Activated CD4-positive, alpha-beta T cell treated with anti-CD3 and anti-CD28 coated beads, Interleukin-2, amount 50 U/mL, for 48 hours (primary cell): ENCODE measurements at places on chromosomes 13 and 19.

DNA sequence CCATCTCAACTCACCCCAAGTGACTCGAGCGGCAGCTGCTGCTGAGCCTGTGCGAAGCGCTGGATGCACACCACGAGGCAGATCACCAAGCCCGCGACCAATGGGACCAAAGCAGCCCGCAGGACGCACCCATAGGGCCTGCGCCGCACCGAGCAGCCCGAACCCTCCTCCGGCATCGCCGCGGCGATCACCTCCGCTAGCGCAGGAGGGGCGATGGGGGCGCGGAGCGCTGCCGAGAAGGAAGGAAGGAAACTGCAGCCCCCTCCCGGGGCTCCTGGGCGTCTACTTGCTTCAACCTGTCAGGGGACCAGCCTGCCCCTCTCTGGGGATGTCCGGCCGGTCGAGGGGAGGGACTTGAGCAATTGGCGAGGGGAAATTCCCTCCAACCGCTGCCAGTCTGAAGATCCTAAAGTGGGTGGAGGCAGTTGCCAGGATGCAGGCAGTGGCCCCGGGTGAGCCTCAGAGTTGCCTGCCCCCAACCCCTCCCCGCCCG is at the start of gene CD70:
Gene CD70 (minus strand): TSS at position 324 of the 493 bp plus-strand sequence. CDS start 148 bp downstream, at position 176.
- peak; percentile 57 for DNase-seq

- no peak for DNase-seq
Measured at GRCh38 chr19:31727536-31727935, 378.3 kb upstream of the TSHZ3 start.

DNA sequence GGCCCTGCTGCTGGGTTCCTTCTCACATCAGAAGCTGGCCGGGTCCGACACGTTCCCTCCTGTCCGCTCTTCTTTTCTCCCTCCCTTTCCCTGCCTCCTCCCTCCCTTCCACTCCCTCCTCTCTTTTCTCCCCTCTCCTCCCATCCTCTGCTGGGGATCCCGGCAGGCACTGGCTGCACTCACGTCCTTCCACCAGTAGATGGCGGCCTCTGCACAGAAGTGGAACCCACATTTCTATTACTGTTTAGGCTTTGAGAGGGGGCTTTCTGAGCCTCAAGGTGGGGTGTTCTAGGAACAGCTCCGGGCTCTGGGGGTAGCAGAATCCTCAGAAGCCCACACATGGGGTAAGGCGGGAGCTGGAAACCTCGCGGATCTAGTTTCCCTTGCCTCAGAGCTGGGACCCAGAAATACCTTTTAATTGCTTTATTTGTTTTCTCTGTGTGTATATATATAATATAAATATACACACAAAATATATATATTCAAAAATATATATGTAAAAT is 294.2 kb downstream of the ZNF536 start:
- peak; percentile 52 for DNase-seq

GRCh38 chr19:49441210-49441959 is at the start of gene SLC17A7:
Gene SLC17A7 (minus strand): TSS chr19:49441527. CDS start chr19:49441379, 148 bp downstream.
- peak; percentile 37 for DNase-seq

DNA sequence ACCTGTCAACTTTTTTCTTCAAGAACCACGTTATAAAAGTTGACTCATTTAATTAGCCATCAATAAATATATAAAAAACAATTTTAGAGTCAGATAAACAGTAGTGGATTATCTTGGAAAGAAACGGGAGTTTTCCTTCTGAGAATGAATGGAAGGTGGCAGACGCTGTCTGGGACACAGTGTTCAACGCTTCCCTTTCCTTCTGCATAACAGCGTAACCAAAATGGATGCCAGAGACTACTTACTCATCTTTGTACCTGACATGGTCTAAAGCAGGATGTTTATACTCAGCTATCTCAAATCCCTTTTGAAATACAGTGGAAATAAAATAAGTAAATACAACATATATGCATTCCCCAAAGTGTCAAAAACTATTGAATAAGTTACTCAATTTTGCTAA is 195.2 kb downstream of the LHFPL6 start:
- no peak for DNase-seq

GRCh38 chr19:4493929-4494690 is 22.0 kb downstream of the HDGFL2 start:
- DNase-seq, result no peak

- no peak for DNase-seq
Measured at GRCh38 chr13:54705738-54706137, 1677.1 kb downstream of the OLFM4 start.

DNA sequence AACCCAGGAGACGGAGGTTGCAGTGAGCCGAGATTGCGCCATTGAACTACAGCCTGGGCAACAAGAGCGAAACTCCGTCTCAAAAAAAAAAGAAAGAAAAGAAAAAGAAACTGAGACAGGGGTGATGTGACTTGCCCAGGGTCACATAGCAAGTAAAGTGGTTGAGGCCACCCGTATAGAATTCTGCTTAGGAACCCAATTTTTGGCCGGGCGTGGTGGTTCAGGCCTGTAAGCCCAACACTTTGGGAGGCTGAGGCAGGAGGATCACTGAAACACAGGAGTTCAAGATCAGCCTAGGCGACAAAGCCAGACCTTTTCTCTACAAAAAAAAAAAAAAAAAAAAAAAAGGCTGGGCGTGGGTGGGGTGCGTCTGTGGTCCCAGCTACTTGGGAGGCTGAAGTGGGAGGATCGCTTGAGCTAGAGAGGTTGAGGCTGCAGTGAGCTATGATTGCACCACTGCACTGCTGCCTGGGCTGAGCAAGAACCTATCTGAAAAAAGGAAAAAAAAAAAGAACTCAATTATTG is 1.3 kb downstream of the SNRPA start:
- peak; percentile 49 for DNase-seq

GRCh38 chr13:44249431-44249836 is 124.2 kb upstream of the SERP2 start:
- DNase-seq, result no peak

GRCh38 chr13:44732503-44733098 is 156.5 kb upstream of the TSC22D1 start:
- DNase-seq, result no peak

- DNase-seq, result no peak
Measured at GRCh38 chr19:44722131-44723121, 23.5 kb downstream of the CEACAM16 start.

- no peak for DNase-seq
Measured at GRCh38 chr19:4688587-4688986, 18.4 kb upstream of the MYDGF start.

DNA sequence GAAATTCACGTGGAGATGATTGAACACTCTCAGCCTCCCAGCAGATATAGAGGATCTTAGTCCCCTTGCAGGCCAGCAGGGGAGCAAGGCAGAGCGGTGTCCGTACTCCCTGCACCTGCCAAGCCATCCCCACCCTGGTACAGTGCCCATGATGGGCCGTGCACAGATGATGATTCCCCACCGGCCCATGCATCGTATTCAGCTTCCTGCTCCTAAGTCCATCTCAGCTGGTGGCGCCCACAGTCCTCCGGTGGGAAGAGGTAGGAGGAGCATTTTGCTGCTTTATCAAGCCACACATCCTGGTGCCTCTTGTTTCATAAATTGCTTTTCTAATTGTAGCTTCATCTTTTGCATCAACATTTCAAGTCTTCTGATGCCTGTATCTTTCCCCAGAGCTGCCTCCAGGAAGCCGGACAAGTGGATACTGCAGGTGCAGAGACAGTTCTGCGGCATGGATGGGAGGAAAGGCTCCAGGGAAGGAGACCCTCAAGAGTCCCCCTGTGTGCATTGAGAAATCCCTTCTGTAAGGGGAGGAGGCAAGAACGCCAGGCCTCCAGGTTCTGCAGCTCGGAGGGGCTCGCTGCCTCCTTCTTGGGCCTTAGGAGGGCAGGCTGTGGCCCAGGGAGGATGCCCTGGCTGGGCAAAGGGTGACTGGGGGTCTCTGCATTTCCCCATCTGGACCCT is 55.3 kb downstream of the F2RL3 start:
- DNase-seq, result no peak

DNA sequence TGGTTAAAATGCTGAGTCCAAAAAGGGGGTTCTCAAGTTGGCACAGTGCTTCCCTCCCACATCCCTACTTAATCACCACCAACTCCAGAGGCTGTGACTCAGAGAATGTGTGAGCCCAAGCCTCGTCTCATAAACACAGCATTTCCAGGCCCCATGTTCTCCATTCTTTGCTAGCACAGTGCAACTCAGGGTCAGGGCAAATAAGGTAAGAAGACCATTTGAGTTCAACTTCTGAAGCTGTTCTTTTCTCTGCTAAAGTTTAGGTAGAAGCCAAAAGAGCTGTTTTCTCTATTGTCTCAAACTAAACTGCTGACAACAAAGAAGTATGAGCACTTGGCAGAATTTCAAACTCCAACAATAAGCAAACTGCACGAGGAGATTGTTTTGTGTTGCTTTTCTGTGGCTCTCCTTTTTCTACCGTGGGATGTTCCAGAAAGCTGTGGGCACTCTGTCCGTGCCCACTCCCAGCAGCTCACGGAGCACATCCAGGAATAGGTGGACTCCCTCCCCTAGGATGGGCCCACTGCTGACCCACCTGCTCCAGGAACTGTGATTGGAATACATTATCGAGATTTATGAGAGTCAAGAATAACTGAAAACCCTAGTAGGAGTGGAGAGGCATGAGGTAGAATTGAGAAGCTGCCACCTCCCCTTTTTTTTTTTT is 494.3 kb downstream of the COG6 start:
- DNase-seq, result no peak

DNA sequence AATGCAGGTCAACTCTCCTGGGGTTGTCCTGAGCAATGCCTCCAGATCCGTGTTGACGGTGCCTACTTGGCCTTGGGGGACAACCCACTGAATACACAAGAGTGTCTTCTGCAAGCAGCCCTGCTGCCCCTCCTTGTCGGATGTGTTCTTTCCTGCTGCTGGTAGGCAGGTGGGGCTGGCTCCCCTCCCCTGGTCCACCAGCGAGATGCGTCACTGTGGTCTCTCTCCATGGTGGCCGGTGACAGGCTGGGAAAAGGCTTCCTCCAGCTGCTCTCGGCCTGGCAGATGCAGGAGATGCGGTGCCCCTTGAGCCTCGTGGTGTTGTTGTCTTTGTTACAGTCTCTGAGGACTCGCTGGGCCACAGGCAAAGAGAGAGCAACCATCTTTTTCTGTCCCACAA is 84.9 kb downstream of the RGCC start:
- DNase-seq, result no peak

DNA sequence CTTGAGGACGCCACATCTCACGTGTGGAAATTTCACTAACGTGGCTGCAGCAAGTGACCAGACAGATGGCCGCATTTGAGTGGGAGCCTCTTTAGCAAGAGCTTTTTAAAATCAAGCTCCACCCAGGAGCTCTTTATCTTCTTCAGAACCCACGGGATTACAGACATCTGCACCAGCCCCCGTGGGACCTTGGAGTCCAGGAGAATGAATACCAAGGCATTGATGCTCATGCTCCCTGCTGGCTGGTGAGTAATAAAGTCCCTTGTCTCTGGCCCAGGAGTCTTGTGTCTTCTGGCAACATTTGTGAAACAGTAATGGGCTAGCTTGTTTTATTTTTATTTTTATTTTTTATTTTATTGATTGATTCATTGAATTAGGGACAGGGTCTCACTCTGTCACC is 64.4 kb downstream of the TRPM4 start:
- no peak for DNase-seq

DNA sequence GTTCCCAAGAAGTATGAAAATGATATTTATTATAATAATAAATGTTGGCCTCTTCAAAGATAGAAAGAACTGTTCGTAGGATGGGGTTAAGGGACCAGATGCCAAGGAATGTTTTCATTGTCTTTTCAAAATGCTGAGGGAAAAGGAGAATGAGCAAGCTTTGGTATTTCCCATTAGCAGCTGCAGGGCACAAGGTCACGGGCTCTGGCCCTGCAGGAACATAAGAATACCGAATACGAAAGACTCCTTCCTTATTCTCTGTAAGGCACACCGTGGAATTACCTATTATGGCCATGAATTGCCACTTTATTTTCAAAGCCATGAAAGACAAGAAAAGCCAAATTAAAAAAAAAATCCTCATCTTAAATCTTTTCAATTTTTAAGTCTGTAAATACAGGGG is 49.6 kb upstream of the OLFM4 start:
- DNase-seq, result no peak

DNA sequence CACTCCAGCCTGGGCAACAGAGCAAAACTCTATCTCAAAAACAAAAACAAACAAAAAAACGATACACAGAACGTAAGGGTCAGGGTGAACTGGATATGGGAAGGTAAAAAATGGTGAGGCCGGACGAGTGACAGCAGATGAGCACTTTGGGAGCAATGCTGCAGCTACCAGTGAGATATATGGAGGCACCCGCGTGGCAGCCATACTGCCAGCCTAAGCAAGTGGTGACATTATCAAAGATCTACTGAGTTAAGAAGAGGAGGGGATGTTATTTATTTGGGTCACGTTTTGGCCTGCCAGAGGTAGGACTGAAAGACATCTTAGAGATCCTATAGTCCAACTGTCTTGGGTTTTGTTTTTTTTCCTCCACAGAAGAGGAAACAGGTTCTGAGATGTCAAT is 14.2 kb downstream of the TIMM13 start:
- DNase-seq, result no peak

- DNase-seq, result no peak
Measured at GRCh38 chr13:112159575-112160547, 92.9 kb downstream of the SOX1 start.

DNA sequence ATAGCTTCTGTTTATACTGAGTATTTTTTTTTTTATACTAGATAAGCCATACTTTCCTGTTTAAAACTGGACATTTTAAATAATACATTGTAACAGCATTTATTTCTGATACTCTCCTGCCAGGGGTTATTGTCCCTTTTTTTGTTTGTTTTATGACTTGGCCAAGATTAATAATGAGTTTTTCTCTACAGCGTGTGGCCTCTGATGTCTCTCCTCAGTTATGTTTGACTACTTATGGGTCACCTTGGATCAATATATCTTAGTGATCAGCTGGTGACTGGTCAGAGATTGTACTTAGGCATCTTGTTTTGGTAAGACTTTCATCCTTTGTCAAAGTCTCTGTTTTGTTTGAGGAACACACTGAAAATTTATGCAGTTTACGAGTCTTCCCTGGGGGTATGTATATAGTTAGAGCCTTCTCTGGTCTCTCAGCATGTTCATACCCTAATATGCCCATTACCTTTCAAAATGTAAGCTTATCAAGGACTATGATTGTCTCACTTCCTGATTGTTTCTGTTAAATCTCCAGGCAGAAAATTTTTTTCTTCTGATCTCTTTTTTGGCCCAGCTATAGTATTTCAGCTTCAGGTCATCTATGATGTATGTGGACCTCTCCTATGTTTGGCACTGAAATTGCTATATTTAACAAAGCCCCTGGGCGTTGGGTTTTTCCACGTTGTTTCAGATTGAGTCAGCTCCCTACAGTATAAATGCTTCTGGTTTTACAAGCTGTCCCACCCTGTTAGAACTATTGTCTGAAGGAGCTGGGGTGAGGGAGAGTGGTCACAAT is 87.9 kb downstream of the URI1 start:
- DNase-seq, result no peak

- DNase-seq, result peak; percentile 2
Measured at GRCh38 chr13:23621316-23621645, 51.1 kb downstream of the TNFRSF19 start.

- no peak for DNase-seq
Measured at GRCh38 chr13:47929156-47929555, 71.9 kb downstream of the SUCLA2 start.

GRCh38 chr13:23618341-23618740 is 48.1 kb downstream of the TNFRSF19 start:
- no peak for DNase-seq
